Activated CD4-positive, alpha-beta memory T cell treated with anti-CD3 and anti-CD28 coated beads for 36 hours (primary cell): ENCODE measurements at places on chromosomes 11 and 22. TPM values are rescaled to one million over a fixed set of nuclear protein-coding genes. Genes with fewer than 3 reads are reported as not detected.

DNA sequence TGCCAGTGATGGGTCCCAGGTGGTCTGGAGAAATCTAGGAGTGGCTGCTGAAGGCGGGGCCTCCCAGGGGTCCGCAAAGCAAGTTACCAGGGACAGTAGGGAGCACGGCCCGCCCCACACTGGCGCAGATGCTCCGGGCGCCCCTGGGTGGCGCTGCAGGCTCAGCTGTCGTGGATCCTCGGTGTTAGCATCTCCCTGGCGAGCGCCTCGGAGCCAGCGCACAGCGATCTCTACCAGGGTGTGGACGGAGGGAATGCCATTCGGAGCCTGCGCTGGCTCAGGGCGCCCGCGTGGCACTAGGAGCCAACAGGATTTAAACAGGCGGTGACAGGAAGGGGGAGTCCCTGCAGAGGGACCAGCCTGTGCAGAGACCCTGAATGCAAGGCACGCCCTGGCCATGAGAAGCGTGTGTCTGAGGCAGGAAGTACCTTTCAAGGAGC is 20.2 kb downstream of the FADS3 start:
- peaks cover 2% of the 10 kb centered on the region for H3K27me3 ChIP-seq
- H3K36me3 ChIP-seq: no peaks in the 10 kb centered on the region
- peak; percentile 80 for DNase-seq
- no peak overlapping the region for H3K27ac ChIP-seq

GRCh38 chr11:67265633-67266448 is 432 bp upstream of the GRK2 start:
- H3K36me3 ChIP-seq: peaks cover 38% of the 10 kb centered on the region
- H3K4me3 ChIP-seq: peak overlapping the region; percentile 63
- H3K27me3 ChIP-seq: no peaks in the 10 kb centered on the region
- H3K4me1 ChIP-seq: peaks cover 72% of the 10 kb centered on the region

GRCh38 chr22:31148488-31148887 is 8.2 kb upstream of the PLA2G3 start:
- H3K4me3 ChIP-seq: no peak overlapping the region
- no peak for DNase-seq
- peaks cover 2% of the 10 kb centered on the region for H3K27me3 ChIP-seq
- no peaks in the 10 kb centered on the region for H3K36me3 ChIP-seq

GRCh38 chr11:76566811-76567210 is 103.7 kb downstream of the LRRC32 start:
- no peaks in the 10 kb centered on the region for H3K36me3 ChIP-seq
- no peak overlapping the region for H3K4me3 ChIP-seq
- DNase-seq: no peak
- H3K27me3 ChIP-seq: peaks cover 15% of the 10 kb centered on the region
- H3K4me1 ChIP-seq: peaks cover 18% of the 10 kb centered on the region

- H3K4me3 ChIP-seq: no peak overlapping the region
- H3K4me1 ChIP-seq: peaks cover 10% of the 10 kb centered on the region
- H3K36me3 ChIP-seq: peaks cover 23% of the 10 kb centered on the region
- no peaks in the 10 kb centered on the region for H3K27me3 ChIP-seq
Observed at GRCh38 chr22:50444663-50445062, 30.2 kb downstream of the SBF1 start.

GRCh38 chr11:116481126-116481675 is 291.6 kb downstream of the BUD13 start:
- H3K4me1 ChIP-seq: no peaks in the 10 kb centered on the region
- H3K36me3 ChIP-seq: no peaks in the 10 kb centered on the region
- peaks cover 6% of the 10 kb centered on the region for H3K27me3 ChIP-seq
- DNase-seq: no peak
- no peak overlapping the region for H3K27ac ChIP-seq

GRCh38 chr11:130873761-130874160 is 42.5 kb downstream of the SNX19 start:
- H3K4me3 ChIP-seq: no peak overlapping the region
- no peaks in the 10 kb centered on the region for H3K27me3 ChIP-seq
- no peak for DNase-seq
- no peak overlapping the region for H3K27ac ChIP-seq

- H3K4me3 ChIP-seq: no peak overlapping the region
- H3K36me3 ChIP-seq: no peaks in the 10 kb centered on the region
- DNase-seq: no peak
- no peak overlapping the region for H3K27ac ChIP-seq
Observed at GRCh38 chr11:115208808-115209259, 295.4 kb downstream of the CADM1 start.

- no peaks in the 10 kb centered on the region for H3K36me3 ChIP-seq
- H3K27me3 ChIP-seq: no peaks in the 10 kb centered on the region
- DNase-seq: no peak
- no peaks in the 10 kb centered on the region for H3K4me1 ChIP-seq
Observed at GRCh38 chr11:109209572-109209971, 212.4 kb upstream of the C11orf87 start.

- H3K27ac ChIP-seq: no peak overlapping the region
- no peaks in the 10 kb centered on the region for H3K4me1 ChIP-seq
- peaks cover 3% of the 10 kb centered on the region for H3K27me3 ChIP-seq
- DNase-seq: no peak
- no peak overlapping the region for H3K4me3 ChIP-seq
Observed at GRCh38 chr11:44456544-44457300, 108.7 kb upstream of the CD82 start.

GRCh38 chr22:20392983-20393704 is 807 bp upstream of the ZNF74 start:
- peaks cover 22% of the 10 kb centered on the region for H3K4me1 ChIP-seq
- no peak for DNase-seq
- H3K4me3 ChIP-seq: peak overlapping the region; percentile 83
- no peaks in the 10 kb centered on the region for H3K36me3 ChIP-seq

GRCh38 chr11:72436661-72437060 is 2.3 kb upstream of the CLPB start:
- no peak for DNase-seq
- no peak overlapping the region for H3K4me3 ChIP-seq
- peaks cover 22% of the 10 kb centered on the region for H3K4me1 ChIP-seq
- no peak overlapping the region for H3K27ac ChIP-seq
- H3K27me3 ChIP-seq: no peaks in the 10 kb centered on the region

- H3K4me1 ChIP-seq: peaks cover 40% of the 10 kb centered on the region
- H3K36me3 ChIP-seq: peaks cover 8% of the 10 kb centered on the region
- no peaks in the 10 kb centered on the region for H3K27me3 ChIP-seq
- no peak overlapping the region for H3K27ac ChIP-seq
Observed at GRCh38 chr22:42970029-42970428, 44.9 kb downstream of the PACSIN2 start.

GRCh38 chr11:122772945-122773344 is 65.4 kb upstream of the CRTAM start:
- peaks cover 1% of the 10 kb centered on the region for H3K36me3 ChIP-seq
- peaks cover 2% of the 10 kb centered on the region for H3K27me3 ChIP-seq
- no peak overlapping the region for H3K4me3 ChIP-seq
- peaks cover 34% of the 10 kb centered on the region for H3K4me1 ChIP-seq
- DNase-seq: no peak

- peak overlapping the region; percentile 73 for H3K27ac ChIP-seq
- DNase-seq: no peak
- no peaks in the 10 kb centered on the region for H3K27me3 ChIP-seq
- peaks cover 30% of the 10 kb centered on the region for H3K4me1 ChIP-seq
Observed at GRCh38 chr11:111602865-111603610, 789 bp downstream of the SIK2 start.

DNA sequence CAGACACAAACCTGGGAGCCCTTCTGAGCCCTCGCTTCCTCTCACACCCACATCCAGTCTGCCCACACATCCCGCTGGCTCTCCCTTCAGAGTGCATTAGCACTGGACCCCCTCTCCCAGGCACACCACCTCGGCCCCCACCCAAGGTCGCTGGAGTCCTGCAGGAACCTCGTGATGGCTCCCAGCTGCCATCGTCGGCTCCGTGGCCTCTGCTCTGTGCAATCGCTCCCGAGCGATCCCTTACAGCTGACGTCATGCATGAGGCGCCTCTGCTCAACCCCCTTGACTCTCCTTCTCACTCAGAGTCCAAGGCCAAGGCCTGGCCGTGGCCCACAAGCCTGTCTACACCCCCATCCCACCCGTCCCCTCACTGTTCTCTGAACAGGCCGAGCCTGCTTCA is 183.9 kb downstream of the EFCAB6 start:
- no peaks in the 10 kb centered on the region for H3K27me3 ChIP-seq
- H3K36me3 ChIP-seq: no peaks in the 10 kb centered on the region
- H3K4me3 ChIP-seq: no peak overlapping the region
- H3K4me1 ChIP-seq: no peaks in the 10 kb centered on the region
- no peak for DNase-seq

DNA sequence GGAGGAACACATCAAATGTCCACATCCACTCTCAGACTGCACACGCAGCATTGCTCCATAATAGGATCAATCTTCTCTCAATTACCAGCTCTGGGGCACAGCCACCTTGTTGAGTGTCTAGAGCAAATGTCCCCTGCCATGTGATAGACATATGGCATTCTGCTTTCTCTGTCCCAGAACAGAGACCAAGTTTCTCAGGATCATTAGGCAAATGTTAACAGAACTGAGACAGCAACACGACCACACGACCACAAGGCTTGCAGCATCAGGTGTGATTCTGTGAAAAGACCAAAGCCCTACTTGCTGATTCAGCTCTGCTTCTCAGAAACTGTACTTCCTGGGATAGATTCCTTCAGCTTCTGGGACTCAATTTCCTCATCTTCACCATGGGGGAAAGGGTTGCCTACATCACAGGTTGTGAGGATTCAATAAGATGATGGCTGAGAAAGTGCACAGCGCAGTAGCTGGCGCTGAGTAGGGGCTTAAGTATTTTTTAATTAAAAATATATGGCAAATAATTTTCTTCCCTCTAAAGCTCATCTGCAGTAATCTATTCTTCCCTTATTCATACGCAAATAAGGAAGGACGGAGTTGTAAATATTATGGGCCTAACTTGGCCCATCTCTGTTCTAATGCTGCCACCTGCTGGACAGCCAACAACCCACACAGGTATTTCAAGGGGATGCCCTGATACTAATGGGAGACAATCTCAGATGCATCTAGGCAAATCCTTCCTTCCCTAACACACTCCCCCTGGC is 54.3 kb upstream of the USP47 start:
- peaks cover 5% of the 10 kb centered on the region for H3K27me3 ChIP-seq
- H3K4me3 ChIP-seq: no peak overlapping the region
- DNase-seq: peak; percentile 72
- H3K36me3 ChIP-seq: no peaks in the 10 kb centered on the region

- H3K27me3 ChIP-seq: peaks cover 2% of the 10 kb centered on the region
- H3K36me3 ChIP-seq: no peaks in the 10 kb centered on the region
- no peak for DNase-seq
- H3K4me1 ChIP-seq: no peaks in the 10 kb centered on the region
- no peak overlapping the region for H3K4me3 ChIP-seq
- no peak overlapping the region for H3K27ac ChIP-seq
Observed at GRCh38 chr22:22228921-22229320, 15.7 kb upstream of the VPREB1 start.

DNA sequence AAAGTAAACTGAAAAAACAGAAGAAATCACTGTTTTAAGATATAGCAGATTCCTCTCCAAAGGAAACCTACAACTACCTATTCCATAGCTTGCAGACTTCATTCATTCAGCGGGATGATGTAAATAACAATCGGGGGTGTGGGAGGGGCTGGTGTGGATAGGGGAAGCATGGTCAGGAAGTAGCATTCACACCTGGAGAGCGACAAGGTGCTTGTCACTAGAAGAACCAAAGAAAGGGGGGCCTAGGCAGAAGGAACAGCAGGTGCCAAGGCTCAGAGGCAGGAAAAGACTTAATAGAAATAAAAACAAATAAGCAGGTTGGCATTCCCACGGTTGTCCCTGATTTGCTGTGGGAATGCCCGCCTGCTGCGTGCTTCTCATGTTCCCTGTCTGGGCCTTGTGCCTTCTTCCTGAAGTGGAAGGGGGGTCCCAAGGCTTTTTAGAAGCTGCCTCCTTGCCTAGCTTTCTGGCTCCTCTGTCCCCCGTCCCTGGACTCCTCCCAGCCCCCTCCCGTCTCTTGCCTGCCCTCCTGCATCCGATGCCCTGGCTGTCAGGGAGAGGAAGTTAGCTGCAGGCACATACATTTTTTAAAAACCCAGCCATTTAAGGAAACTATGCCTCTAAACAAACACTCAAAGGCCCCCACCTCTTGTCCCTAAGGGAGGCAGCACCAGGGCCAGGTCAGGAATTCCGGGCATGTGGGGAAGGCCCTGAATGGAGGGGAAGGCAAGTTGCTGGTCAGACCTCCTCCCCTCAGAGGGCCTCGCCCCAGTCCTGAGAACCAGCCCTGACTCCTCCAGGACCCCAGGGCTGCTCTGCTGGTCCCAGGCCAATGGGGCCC is 54.7 kb upstream of the PRDM11 start:
- H3K4me3 ChIP-seq: no peak overlapping the region
- no peak overlapping the region for H3K27ac ChIP-seq
- H3K27me3 ChIP-seq: no peaks in the 10 kb centered on the region
- DNase-seq: peak; percentile 5
- H3K4me1 ChIP-seq: peaks cover 13% of the 10 kb centered on the region
- H3K36me3 ChIP-seq: no peaks in the 10 kb centered on the region

The MS4A5 gene
- not detected for total RNA-seq

The MEI1 gene
- total RNA-seq: 51.3 TPM

The NOX4 gene
- not detected for total RNA-seq

The SCN3B gene
- not detected for total RNA-seq
